ENCODE measurements at places on chromosomes 5 and 9. TPM values are rescaled to one million over a fixed set of nuclear protein-coding genes. Genes with fewer than 3 reads are reported as not detected.
A peak's percentile ranks its signal among the peaks of the same experiment; 100 is the strongest.

The TRIP13 gene
- total RNA-seq: 4.3 TPM

The TRIM41 gene
- 21.5 TPM for total RNA-seq

The WDR38 gene
- not detected for total RNA-seq

The GLRA1 gene
- not detected for total RNA-seq

The IFNA2 gene
- total RNA-seq: not detected

The ANKRD31 gene
- total RNA-seq: not detected

The AGTPBP1 gene
- 14.0 TPM for total RNA-seq

The IL7R gene
- total RNA-seq: 12.0 TPM

The CDC20B gene
- not detected for total RNA-seq

The ARAP3 gene
- total RNA-seq: 7.1 TPM

The IL4 gene
- total RNA-seq: not detected

The RNF224 gene
- not detected for total RNA-seq

DNA sequence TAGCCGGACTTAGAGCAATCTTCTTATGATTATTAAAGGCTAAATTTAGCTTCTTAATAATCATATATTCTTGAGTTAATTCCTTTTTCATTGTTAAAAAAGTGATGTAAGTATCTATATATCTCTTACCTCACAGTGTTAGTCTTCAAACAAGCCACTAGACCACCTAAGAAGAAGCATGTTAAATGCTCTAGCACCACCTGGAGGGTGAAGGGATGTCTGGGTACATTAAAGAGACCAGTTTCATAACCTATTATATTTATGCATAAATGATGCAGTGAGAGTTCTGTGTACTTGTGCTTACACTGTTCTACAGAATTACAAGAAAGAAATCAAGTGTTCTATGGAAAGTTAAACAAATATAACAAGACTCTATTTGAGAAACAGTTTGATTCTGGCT, 55.9 kb upstream of the SLCO6A1 start:
- no peak for DNase-seq

- DNase-seq: no peak
Measured at GRCh38 chr5:148976569-148977381, 86.1 kb downstream of the SH3TC2 start.

DNA sequence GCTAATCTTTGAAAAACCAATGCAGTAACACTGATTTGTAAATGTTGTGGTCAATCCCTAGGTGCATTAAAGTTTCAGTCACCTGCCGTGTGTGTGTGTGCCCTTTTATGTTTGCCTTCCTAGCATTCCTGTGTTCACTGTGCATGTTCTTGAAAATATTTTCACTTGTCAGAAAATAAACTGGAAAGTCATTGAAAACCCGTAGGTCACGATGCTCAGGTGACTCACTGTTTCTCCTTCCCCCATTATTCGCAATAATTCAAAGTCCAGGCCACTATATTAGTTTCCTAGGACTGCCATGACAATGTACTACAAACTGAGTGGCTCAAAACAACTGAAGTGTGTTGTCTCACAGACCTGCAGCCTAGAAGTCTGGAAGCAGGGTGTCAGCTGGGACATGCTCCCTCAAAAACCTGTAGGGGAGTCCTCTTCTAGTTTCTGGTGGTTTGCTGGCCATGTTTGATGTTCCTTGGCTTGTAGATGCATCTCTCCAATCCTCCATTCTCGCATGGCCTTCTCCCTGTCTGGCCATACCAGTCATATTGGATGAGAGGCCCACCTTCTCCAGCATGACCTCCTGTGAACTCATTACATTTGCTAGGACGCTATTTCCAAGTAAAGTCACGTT, 29.3 kb downstream of the MARVELD2 start:
- DNase-seq: no peak

GRCh38 chr5:172905346-172906140, 53.7 kb upstream of the RPL26L1 start:
- peak; percentile 27 for DNase-seq

- DNase-seq: no peak
Measured at GRCh38 chr5:172455087-172455381, 709 bp upstream of the SH3PXD2B start.

- peak; percentile 33 for DNase-seq
Measured at GRCh38 chr9:100352201-100352726, 478 bp downstream of the TEX10 start.

DNA sequence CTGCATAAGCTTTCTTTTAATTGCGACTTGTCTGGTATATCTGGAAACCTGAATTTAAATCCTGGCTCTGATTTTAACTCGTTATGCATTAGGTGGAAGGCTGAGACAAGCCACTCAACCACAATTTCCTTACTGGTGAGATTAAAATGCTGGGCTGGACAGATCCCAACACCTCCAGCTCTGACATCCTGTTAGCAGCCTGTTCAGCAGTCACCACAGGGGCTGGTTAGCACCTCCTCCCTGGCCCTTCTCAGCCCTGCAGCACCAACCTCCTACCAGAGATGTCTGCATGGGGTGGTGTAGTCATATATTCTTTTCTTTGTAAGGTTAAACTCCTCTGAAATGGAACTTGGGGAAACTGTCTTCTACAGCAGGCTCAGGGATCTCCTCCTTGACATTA, 156.5 kb upstream of the NFIL3 start:
- DNase-seq: no peak

- no peak for DNase-seq
Measured at GRCh38 chr9:124969401-124969800, 28.5 kb upstream of the GOLGA1 start.

GRCh38 chr9:34171753-34172535, 6.9 kb upstream of the UBAP1 start:
- peak; percentile 32 for DNase-seq

DNA sequence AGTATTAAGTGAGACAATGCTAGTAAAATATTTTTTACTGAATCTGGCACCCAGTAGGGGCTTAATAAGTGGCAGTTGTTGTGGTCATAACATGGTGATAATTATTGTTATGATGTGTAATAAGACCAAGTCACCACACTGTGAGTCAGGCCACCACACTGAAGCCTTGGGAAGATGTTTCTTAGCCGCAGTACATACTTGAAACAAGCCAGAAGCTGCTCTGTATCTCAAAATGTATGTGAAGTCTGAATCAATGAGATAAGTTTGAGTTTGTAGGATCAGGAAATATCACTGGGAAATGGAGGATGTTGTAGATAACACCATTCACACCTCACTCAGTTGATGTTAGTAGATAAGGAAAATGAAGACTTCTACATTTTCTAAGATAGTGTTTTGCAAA, 51.3 kb upstream of the PTPN3 start:
- no peak for DNase-seq

DNA sequence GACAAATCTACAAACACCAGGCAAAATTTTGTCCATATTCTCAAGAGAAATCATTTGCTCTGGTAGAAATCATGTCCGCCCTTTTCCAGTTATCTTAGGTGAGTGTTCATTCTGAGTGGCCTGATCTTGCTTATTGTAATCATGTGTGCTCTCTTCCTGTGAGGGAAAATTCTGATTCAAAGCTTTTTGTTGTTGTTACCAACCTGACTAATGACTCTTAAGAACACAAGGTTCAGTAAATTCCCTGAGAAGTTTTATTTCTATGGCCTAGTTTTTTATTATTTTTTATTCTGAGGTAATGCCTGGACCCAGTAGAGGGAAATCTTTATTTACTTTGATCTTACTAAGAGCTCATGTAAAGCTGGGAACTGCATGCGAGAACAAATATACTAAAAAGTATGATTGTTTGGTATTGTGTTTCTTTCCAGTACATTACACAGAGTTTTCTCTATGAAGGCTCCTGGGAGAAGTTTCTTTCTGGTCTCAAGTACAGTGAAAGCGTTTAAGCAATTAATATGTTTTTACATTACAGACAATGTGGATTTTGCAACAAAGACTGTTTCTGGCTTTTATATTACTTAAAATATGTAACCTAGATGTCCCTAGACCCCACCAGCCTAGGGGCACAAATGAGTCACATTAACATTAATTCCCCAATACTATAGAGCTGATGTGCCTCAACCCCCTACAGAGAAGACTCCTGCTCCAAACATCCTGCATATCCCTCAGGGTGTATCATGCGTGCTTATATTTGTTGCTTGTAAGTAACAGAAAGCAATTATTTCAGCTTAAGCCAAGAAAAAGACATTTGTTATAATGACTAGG, 138.1 kb downstream of the TMEM167A start:
- no peak for DNase-seq

- DNase-seq: no peak
Measured at GRCh38 chr9:32394381-32395049, 10.1 kb downstream of the ACO1 start.

DNA sequence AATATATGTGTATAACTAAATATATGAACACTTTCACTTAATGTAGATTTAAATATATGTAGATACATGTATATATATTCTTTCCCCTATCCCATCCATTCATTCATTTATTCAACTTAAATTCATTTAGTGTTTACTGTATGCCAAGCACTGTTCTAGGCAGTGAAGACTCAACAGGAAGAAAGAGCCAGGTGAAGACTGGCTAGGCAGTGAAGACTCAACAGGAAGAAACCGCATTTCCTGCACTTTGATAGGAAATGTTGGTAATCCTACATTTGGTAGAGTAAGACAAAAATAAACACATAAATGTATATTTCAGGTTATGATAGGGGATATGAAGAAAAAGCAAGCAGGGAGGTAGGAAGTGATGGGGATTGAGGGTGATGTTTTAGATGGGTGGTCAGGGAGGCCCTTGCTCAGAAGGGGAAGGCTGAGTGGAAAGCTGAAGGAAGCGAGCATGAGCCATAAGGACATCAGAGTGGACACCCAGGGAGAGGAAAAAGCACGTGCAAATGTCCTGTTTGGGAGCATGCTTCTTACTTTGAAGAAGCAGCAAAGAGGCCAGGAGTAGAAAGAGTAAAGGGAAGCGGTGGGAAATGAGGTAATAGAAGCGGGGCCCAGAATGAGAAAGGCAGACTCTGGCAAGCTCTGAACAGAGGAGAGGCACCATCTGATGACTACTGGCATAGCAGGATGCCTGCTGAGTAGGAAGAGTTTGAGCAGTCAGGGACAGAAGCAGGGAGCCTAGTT, 227.8 kb upstream of the MAP3K1 start:
- DNase-seq: no peak

DNA sequence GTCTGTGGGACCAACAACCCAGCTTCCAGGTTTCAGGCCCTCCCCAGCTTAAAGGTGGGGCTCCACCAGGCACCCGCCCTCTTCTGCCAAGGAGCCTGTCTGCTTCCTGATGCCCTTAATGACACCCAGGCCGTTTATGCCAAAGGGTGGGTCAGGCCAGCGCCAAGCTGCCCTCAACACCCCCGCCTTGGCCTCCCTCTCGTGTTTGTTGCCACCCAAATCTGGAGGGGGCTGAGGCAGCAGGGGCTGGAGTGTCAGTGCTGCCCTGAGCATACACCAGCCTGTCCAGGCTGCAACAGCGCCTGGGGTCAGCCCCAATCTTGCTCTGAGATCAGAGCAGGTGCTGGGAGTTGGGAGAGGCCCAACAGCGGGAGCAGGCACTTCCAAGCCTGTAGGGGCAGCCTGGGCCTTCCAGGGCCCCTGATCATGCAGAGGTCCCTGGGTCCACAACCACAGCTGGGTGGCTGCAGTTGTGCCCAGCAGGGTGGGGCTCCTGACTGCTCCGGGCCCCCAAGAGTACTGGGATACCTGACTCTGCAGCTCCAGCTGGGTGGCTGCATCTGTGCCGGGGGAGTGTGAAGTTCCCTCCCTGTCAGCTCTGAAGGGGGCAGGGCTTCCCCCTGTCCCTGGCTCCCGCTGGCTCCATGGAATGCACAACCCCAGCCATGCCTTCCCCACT, 34.5 kb upstream of the TYRP1 start:
- no peak for DNase-seq

DNA sequence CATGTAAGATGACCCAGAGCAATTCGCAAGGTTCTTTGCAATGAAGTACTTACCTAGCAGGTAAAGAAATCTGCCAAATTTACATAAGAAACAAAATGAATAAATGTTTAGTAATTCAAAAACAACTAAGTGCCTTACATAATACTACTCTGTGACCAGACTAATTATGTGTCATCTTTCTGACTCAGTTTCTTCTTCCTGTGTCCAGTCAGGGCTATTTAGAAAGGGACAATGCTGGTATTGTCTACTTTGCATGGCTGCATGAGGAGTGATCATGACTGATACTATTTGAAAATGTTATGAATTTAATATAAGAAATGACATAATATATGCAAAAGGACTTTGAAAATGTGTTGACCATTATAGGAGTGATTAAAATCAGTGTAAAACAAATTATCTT, 210.0 kb downstream of the TMEM161B start:
- no peak for DNase-seq

- no peak for DNase-seq
Measured at GRCh38 chr9:1208157-1208556, 158.0 kb downstream of the DMRT2 start.

DNA sequence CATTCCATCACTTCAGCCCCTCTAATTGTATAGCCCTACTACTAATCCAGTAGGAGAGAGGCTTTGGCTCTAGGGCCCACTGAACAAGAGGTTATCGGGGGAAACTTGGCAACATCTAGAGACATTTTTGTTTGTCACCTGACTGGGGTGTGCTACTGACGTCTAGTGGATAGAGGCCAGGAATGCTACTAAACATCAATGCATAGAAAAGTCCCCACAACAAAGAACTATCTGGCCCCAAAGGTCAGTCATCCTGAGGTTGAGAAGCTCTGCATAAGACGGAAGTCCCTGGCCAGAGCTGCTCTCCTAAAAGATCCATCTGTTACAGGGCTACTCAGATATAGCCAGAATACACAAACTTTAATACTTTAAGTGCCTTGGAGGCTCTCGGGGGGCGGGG, 570.6 kb upstream of the KLF4 start:
- no peak for DNase-seq

DNA sequence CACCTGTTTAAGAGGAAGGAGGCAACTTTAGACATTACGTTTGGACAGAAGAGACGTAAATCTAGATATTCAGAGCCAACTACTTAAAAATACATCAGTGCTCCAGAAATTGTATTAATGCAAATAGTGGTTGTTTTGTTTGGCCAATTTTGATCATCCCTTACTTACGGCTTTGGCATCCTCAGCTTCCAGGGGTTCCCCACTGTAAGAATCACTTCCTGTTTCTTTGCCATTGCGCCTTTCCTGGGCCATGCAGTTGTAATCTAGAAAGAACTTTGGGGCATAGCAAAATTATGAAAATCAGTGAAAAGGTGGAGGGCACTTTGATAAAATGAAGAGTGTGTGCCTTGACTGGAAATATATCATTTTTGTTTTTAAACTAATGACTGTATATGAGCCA, 537.2 kb upstream of the TLE4 start:
- DNase-seq: no peak

GRCh38 chr5:117235786-117236185, 661.2 kb upstream of the SEMA6A start:
- no peak for DNase-seq

GRCh38 chr5:132232465-132232864, 4.8 kb upstream of the P4HA2 start:
- DNase-seq: no peak

GRCh38 chr5:44046619-44047364, 342.4 kb downstream of the FGF10 start:
- DNase-seq: no peak

- no peak for DNase-seq
Measured at GRCh38 chr5:174387448-174387847, 336.9 kb upstream of the MSX2 start.

GRCh38 chr5:9380109-9380508, 165.8 kb downstream of the SEMA5A start:
- no peak for DNase-seq

All from left colon (tissue), 2 donors.